ENCODE measurements at places on chromosomes 3 and 15. TPM values are rescaled to one million over a fixed set of nuclear protein-coding genes. Genes with fewer than 3 reads are reported as not detected.

The KCNMB3 gene
- 1.2 TPM for total RNA-seq

The BFSP2 gene
- not detected for total RNA-seq

The MAP1A gene
- total RNA-seq = 16.9 TPM

The LSG1 gene
- total RNA-seq = 40.3 TPM

The PPARG gene
- total RNA-seq = 28.5 TPM

- H3K36me3 ChIP-seq = no peaks in the 10 kb centered on the region
- no peaks in the 10 kb centered on the region for H3K27me3 ChIP-seq
- DNase-seq = no peak
- H3K4me1 ChIP-seq = no peaks in the 10 kb centered on the region
Measured at GRCh38 chr3:69612791-69613190, 126.5 kb upstream of the MITF start.

GRCh38 chr3:90011131-90011530 is 903.7 kb downstream of the EPHA3 start:
- DNase-seq = no peak
- no peaks in the 10 kb centered on the region for H3K36me3 ChIP-seq
- no peak overlapping the region for H3K4me3 ChIP-seq
- H3K4me1 ChIP-seq = peaks cover 12% of the 10 kb centered on the region
- no peak overlapping the region for H3K27ac ChIP-seq
- H3K27me3 ChIP-seq = no peaks in the 10 kb centered on the region

- no peak overlapping the region for H3K4me3 ChIP-seq
- no peaks in the 10 kb centered on the region for H3K36me3 ChIP-seq
- H3K4me1 ChIP-seq = no peaks in the 10 kb centered on the region
- H3K27me3 ChIP-seq = no peaks in the 10 kb centered on the region
- no peak for DNase-seq
Measured at GRCh38 chr15:47577000-47577399, 140.3 kb upstream of the SEMA6D start.

DNA sequence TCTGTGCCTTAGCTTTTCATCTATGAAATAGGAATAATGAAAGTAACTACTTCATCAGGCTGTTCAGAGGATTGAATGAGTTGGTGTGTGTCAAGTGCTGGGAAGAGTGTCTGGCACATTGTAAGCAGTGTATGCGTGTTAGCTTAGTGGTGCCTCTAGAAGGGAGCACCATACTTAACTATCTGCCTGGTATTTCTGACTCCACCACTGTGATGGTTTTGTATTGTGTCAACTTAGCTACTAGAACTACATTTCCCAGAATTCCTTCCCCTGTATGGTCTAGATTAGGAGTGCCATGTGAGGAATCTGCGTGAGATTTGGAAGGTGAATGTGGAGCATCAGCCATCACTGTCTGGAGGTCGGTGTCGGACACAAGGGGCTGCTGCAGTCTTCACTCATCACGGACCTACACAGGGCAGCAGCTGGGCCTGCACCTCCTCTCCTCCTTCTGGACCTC is 115.4 kb upstream of the GALNT15 start:
- H3K4me3 ChIP-seq = no peak overlapping the region
- DNase-seq = no peak
- H3K4me1 ChIP-seq = peaks cover 32% of the 10 kb centered on the region

DNA sequence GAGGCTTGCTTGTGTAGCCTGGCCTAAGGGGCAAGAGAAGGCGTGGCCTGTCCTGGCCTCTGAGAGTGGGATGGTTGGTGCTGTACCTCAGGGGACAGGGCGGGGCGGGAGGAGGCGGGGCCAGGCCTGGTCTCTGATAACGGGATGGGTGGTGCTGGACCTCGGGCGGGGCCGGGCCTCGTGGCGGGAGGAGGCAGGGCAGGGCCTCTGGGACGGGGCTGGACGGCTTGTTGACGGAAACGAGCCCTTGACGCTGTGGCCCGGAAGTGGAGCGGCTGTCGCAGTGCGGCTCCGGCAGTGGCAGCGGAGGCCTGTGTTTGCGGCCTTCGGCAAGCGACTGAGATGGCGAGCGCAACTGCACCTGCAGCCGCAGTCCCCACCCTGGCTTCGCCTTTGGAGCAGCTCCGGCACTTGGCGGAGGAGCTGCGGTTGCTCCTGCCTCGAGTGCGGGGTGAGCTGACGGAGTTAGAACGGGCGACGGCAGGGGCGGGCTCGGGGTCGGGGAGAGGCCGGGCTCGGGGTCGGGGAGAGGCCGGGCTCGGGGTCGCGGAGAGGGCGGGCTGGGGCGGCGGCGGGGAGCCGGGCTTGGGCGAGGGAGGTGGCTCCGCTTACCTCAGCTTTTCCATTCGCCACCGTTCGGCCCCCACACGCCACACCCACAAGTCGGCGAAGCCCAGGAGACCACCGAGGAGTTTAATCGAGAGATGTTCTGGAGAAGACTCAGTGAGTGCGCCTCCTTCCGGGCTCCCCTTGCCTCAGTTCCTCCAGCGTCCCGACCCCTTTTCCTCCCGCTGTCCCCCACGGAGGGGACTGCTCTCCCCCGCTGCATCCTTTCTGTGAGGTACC is at the start of gene CCNDBP1:
Gene CCNDBP1 (plus strand): TSS at position 247 of the 846 bp plus-strand sequence. CDS start 96 bp downstream, at position 343.
- no peaks in the 10 kb centered on the region for H3K36me3 ChIP-seq
- H3K27ac ChIP-seq = peak within 1 kb of the TSS; percentile 84
- H3K4me3 ChIP-seq = peak within 1 kb of the TSS; percentile 95
- no peak for DNase-seq

GRCh38 chr15:59157840-59158700 is 48.6 kb upstream of the LDHAL6B start:
- no peak for DNase-seq
- peaks cover 48% of the 10 kb centered on the region for H3K36me3 ChIP-seq
- H3K4me1 ChIP-seq = peaks cover 8% of the 10 kb centered on the region
- no peak overlapping the region for H3K27ac ChIP-seq
- H3K4me3 ChIP-seq = no peak overlapping the region
- no peaks in the 10 kb centered on the region for H3K27me3 ChIP-seq

GRCh38 chr3:194296454-194297263 is 54.5 kb downstream of the CPN2 start:
- DNase-seq = no peak
- no peaks in the 10 kb centered on the region for H3K27me3 ChIP-seq
- H3K4me1 ChIP-seq = peaks cover 19% of the 10 kb centered on the region
- peak overlapping the region; percentile 32 for H3K4me3 ChIP-seq
- H3K27ac ChIP-seq = peak overlapping the region; percentile 39

- peaks cover 20% of the 10 kb centered on the region for H3K4me1 ChIP-seq
- no peak for DNase-seq
- no peak overlapping the region for H3K27ac ChIP-seq
- no peak overlapping the region for H3K4me3 ChIP-seq
Measured at GRCh38 chr15:29568840-29569532, 253.3 kb downstream of the TJP1 start.

GRCh38 chr3:152322756-152323155 is 54.0 kb downstream of the MBNL1 start:
- no peak for DNase-seq
- H3K4me3 ChIP-seq = no peak overlapping the region
- H3K36me3 ChIP-seq = peaks cover 4% of the 10 kb centered on the region
- H3K27ac ChIP-seq = peak overlapping the region; percentile 44

DNA sequence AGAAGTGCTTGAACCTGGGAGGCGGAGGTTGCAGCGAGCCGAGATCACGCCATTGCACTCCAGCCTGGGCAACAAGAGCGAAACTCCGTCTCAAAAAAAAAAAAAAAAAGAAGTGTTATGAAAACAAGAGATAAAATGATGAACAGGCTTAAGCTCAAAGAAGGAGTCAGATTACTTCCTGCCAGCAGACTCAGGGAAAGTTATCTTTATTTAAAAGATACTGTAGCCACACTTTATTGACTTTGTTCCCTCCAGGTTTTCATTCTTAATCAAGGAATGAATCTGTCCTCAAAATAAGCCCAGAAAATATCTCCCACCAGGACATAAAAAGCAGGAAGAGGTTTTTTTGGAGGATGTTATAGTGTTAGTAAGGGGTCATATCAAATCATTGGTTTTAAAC is 176.5 kb upstream of the KCNMB2 start:
- H3K4me1 ChIP-seq = no peaks in the 10 kb centered on the region
- no peak overlapping the region for H3K4me3 ChIP-seq
- H3K36me3 ChIP-seq = no peaks in the 10 kb centered on the region
- H3K27ac ChIP-seq = no peak overlapping the region

Measured in vagina (tissue), 2 donors.